ENCODE measurements at places on chromosomes 13 and 19.

DNA sequence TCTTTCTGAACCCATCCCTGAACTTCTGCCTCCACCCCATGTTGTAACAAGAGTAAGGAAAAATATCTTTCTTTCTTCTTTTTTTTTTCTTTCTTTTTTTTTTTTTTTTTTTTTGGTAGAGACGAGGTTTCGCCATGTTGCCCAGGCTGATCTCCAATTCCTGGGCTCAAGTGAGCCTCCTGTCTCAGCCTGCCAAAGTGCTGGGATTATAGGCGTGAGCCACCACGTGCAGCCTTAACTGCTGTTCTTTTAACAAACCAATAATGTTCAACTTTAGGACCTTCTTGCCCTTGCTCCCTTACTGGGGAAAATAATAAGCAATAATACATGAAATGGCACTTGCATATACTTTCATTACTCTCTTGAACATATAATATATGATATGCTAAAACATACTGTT, 19.6 kb downstream of the GPR183 start:
- DNase-seq, result no peak

DNA sequence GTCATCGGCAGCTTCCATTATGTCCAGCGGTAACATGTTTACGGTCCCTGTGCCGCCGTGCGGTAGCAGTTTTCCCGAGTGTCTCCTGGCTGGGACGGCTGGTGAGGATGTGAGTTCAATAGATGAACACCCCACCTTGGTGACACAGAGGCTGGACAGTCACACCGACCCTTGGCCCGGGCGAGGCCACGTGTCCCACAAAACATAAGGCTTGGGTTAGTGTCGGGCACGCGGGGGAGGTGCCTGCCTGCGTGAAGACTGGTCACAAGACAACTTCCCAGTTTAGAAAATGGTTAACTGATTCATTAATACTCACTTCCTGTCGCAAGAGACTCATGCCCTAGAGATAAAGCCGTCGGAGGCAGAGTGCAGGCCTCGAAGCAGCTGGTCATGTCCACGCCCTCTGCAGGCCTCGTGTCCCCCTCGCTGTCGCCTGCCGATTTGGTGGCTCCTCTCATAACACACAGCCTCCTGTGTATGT, 17.2 kb downstream of the RASA3 start:
- DNase-seq, result peak; percentile 55

DNA sequence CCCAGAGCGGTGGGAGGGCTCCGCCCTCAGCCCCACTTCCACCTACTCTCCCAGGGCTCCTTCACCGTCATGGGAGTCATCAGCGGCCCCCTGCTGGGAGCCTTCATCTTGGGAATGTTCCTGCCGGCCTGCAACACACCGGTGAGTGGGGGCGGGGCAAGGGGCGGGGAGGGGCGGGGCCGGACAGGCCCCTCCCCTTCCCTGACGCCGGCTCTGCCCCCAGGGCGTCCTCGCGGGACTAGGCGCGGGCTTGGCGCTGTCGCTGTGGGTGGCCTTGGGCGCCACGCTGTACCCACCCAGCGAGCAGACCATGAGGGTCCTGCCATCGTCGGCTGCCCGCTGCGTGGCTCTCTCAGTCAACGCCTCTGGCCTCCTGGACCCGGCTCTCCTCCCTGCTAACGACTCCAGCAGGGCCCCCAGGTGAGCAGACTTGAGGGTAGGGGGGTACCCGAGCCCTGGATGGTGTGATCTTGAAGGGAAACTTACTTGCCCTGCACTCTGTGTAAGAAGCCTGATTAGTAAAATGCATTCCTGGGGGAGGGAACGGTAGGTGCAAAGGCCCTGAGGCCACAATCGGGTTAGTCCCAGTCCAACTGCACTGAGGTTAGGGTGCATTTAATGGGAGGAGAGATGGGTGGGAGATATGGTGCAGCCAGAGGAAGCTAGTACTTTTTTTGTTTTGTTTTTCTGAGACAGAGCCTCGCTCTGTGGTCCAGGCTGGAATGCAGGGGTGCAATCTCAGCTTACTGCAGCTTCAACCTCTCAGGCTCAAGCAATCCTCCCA, 12.1 kb downstream of the SLC5A5 start:
- DNase-seq, result no peak

DNA sequence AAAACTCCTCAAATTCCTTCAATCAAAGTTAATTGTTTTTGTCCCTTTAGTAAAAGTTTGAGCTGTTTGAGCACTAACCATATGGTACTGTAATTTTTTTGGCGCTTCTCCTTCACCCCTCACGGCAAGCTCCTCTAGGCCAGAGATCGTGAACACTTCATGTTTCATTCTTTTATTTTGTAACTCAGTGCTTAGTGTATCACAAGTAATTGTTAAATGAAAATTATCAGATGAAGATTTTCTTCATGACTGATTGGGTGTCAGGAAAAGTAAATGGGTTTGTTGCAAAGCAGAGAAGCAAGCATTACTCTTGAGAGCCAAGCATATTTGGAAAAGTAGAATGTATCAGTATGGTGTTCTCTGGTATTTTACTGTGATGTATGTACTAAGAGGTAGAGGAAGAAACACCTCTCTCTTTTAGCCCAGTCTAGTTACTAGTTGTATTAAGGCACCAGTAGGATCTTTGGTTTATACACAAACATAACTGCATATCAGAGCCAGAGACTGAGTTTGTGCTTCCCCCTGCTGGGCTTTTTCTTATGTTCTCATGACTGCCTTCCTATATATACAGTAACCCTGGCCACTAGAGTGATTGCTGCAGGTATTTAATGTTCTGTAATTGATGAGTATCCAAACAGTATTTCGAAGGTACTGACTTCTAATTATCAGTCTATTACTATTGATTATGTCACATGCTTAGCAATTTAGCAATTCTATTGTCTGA, 202.3 kb upstream of the KLHL1 start:
- DNase-seq, result no peak

DNA sequence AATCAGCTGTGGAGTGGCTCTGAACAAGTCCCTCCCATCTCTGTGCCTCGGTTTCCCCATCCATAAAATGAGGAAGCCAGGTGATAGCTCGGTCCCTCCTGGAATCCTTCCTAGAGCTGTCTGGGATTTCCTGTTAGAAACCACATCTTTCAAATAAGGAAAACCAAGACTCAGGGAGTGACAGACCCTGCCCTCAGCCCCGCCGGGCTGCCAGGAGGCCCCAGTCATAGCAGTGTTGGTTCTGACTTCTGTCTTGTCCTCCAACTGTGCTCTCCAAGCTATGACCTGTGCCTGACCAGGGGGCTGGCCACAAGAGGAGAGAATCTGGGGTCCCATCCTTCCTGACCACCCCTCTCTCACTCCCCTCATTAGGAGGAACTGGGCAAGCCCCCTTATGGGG, 1.1 kb upstream of the SHD start:
- no peak for DNase-seq

GRCh38 chr13:70668293-70668692, 560.0 kb upstream of the KLHL1 start:
- no peak for DNase-seq

- DNase-seq, result no peak
Measured at GRCh38 chr19:48938256-48938655, 4.8 kb downstream of the DHDH start.

DNA sequence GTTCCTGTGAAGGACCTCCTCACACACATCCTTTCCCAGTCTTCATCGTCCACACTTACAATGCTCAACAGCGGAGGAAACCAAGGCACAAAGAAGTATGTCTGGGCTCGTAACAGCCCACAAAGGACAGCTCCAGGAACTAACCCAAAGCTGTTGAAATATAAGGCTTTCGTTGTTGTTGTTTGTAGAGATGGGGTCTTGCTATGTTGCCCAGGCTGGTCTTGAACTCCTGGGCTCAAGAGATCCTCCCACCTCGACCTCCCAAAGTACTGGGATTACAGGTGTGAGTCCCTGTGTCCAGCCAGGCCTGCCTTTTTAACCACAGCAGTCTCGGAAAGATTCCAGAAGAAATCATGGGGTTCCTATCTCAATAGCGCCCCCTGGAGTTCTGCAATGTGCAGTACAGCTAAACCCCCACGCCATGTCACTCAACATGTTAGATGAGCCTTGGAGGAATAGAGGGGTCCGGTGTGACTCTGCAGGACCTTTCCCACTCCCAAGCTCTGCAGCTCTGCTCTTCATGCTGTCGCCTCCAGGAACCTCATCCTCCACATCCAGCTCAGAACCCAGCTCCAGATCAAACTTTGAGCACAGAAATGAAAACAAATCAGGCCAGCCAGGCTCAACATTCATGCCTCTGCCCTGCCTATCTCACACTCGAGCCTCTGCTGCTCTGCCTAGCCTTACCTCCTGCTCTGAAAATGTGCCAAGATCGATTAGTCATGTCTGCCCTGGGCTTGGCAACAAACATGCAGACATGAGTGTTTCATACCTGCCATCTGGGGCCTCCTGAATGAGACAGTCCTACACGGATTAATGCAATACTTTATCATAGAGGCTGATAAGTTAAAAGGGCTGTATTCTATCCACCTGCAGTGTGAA, 7.5 kb downstream of the PLA2G4C start:
- DNase-seq, result peak; percentile 47

DNA sequence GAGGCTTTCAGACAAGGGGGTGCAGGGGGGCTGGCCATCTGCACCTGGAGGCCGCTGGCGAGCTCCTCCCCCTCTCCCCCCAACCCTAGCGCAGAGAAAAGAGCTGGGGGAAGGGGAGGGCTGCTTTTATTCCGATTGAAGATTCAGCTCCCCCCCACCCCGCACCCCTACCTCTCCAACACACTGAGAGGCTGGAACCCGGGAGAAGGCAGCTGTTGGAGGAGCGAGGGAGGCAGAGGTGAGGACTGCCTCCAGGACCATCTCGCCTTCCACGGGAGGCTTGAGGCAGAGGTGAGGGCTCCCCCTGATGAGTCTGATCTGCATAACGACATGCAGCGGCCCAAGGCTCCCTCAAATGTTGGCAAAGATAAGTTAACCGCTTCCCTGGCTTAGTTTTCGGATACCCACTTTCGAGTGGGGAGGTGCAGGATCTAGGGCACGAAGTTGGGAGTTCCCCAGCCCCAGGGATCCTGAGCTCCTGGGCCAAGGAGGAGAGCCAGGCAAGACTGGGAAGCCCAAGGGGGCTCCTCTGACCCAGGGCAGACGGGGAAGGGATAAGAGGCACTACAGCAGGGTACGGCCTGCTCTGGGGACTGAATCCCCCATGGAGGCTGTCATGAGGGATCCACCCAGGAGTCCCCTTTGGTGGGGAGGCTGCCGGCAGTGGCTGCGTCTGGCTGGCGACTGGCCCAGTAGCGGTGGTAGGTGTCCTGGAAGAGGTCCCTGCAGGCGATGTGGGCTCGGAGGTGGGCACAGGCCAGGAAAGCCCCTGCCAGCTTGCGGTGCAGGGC, 1.2 kb upstream of the NUMBL start:
- DNase-seq, result peak; percentile 16

DNA sequence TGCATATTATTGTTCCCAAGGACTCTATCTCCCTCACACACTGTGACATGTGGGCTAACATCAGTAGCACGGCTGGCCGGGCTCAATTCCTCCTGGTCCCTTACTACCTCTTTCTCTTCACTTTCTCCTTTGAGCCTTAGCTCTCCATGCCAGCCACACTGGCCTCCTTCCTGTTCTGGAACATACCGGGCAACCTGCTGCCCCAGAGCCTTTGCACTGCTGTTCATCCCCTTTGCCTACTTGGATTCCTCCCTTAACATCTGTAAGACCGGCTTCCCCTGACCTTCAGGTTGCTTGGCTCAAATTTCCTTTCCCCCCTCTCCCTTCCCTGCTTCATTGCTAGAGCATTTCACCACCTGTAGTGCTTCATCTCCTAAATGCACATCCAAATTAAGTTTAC, 17.1 kb downstream of the IRS2 start:
- no peak for DNase-seq
